Endothelial cell of umbilical vein (primary cell): ENCODE measurements at places on chromosomes 5 and 9. TPM values are rescaled to one million over a fixed set of nuclear protein-coding genes. Genes with fewer than 3 reads are reported as not detected.

- no peak for DNase-seq
These were observed 85.9 kb downstream of the ACTBL2 start for GRCh38 chr5:57396701-57397100.

The PDE6A gene
- not detected in 2 replicates for total RNA-seq

The CRB2 gene
- total RNA-seq, result not detected in 2 replicates

The CIZ1 gene
- total RNA-seq, result 143 and 150 TPM in 2 replicates

GRCh38 chr5:60960591-60960990 lies 15.6 kb downstream of the NDUFAF2 start:
- peak; percentile 40 for DNase-seq

- DNase-seq, result peak; percentile 59
These were observed 509.4 kb downstream of the NFIB start for GRCh38 chr9:13804532-13804931.

- DNase-seq, result peak; percentile 11
These were observed 341.0 kb upstream of the CD180 start for GRCh38 chr5:67537439-67538148.

The SLC6A3 gene
- total RNA-seq, result not detected in 2 replicates

The SPATA31E1 gene
- not detected in 2 replicates for total RNA-seq

GRCh38 chr9:113461285-113461684 lies 2.2 kb upstream of the RGS3 start:
- no peak for DNase-seq

DNA sequence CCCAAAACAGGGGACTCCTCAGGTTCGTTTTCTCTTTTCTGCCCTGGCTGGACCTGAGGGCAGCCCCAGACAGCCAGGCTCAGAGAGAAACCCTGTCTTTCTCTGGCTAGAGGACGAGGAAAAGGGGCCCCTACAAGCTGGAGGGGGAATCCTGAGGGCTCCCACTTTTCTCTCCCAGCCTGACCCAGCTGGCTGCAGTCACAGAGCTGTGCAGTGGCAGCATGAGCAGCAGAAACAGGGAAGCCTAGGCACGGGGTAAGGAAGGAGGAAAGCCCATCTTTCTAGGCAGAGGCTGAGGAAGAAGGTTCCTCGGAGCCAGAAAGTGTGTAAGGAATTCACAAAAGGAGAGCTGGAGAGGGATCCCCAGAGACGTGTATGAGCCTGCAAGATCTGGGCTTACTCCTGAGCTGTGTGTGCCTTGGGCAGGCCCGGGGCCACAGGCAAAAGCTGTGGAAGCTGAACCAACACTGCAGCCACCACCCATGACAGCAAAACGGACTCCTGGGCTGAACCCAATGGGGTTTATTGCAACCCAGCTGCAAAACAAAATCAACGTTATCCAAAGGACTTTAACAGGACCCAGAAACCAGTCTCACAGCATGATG lies 16.2 kb downstream of the CAMSAP1 start:
- DNase-seq, result no peak

The TERT gene
- total RNA-seq, result not detected in 2 replicates

The SIMC1 gene
- total RNA-seq, result 16.2 and 16.4 TPM in 2 replicates

DNA sequence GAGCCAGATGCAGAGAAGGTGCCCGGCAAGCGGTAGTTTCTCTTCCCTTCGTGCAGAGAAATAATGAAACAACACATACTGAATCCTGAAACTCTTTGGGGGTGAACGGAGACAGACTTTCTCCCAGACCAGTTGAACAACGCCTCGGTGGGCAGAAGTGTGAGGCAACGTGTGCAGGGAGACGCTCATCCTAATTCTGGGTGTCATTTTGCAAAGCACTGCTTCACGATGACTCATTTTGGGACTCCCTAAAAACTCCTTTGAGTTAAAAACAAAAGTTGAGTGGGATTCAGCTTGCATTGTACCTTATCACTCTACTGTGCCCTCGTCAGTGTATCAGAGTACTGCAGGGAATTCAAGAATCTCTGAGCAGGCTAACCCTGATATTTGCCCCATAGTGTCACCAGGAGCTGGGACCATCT lies 3.5 kb upstream of the NEK6 start:
- DNase-seq, result no peak

The NAIP gene
- total RNA-seq, result 6.7 and 7.3 TPM in 2 replicates

The ORM2 gene
- total RNA-seq, result not detected in 2 replicates

The GABRA1 gene
- not detected in 2 replicates for total RNA-seq

- no peak for DNase-seq
These were observed 54.7 kb downstream of the SECISBP2 start for GRCh38 chr9:89372979-89373378.

DNA sequence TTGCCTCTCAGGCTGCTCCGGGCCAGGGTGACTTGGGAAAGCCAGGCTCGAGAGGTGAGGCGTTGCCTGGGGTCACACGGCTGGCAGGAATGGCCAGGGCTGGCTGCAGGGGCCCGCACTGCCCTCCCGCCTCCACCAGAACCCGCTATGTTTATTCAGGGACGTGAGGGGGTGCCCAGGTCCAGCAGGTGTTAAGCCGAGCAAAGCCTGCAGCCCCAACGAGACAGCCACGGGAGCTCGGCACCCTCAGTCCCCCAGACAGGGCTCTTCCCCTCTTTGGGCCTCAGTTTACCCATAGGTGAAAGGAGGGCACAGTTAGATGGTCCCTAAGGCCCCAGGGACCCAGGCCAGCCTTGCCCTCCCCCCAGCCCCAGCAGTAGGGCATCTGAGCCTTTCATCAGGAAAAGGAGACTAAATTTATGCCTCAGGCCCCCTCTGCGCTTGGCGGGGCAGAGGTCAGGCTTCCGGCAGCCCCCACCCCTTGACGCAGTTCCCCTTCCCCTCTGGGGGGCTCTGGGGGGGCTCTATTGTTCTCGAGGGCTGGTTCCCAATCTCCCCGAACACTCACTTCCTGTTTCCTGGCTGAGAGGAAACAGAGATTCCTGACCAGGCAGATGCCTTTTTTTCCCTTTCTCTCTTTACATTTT lies 7.1 kb upstream of the EGFL7 start:
- peak; percentile 99 for DNase-seq

DNA sequence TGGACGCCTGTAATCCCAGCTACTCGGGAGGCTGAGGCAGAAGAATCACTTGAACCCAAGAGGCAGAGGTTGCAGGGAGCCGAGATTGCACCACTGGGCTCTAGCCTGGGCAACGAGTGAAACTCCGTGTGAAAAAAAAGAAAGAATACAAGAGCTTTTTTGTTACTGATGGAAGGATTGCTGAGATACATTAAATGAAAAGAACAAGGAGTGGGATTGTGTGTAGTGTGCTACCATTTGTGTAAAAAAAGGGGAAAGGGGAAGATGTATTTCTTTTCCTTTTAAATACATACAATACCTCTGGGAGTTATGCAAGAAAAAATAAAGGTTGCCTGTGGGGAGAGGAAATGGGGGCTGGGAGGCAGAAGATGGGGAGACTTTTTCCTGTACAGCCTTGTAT lies 14.7 kb upstream of the GARNL3 start:
- DNase-seq, result no peak

The GABRA6 gene
- total RNA-seq, result not detected in 2 replicates

- peak; percentile 46 for DNase-seq
These were observed 169.9 kb downstream of the EFNA5 start for GRCh38 chr5:107500840-107501239.

GRCh38 chr9:6959270-6960000 lies 201.7 kb downstream of the KDM4C start:
- DNase-seq, result peak; percentile 38

DNA sequence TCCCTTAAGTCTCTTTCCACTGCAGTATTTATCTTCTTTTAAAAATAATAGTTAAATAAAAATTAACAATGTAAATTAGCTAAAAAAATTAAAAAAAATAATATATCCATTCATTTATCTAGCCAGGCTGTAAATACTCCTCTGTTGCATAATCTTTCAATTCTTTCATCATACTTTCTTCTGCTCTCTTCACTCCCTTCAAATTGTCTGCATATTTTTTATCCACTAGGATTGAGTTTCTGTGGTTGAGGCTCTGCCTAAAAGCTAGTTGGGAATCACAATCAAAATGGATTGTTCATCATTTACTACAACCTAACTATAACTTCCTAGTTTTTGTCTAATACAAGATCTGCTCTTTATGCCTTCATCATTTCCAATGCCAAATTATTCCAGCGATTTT lies 182.2 kb downstream of the PDE4D start:
- DNase-seq, result no peak
